ENCODE measurements at places on chromosomes 5 and 9.

GRCh38 chr5:74870299-74871067 lies 4.3 kb upstream of the FAM169A start:
- no peak for DNase-seq

- DNase-seq: no peak
Observed at GRCh38 chr5:35408146-35408545, 177.9 kb upstream of the PRLR start.

DNA sequence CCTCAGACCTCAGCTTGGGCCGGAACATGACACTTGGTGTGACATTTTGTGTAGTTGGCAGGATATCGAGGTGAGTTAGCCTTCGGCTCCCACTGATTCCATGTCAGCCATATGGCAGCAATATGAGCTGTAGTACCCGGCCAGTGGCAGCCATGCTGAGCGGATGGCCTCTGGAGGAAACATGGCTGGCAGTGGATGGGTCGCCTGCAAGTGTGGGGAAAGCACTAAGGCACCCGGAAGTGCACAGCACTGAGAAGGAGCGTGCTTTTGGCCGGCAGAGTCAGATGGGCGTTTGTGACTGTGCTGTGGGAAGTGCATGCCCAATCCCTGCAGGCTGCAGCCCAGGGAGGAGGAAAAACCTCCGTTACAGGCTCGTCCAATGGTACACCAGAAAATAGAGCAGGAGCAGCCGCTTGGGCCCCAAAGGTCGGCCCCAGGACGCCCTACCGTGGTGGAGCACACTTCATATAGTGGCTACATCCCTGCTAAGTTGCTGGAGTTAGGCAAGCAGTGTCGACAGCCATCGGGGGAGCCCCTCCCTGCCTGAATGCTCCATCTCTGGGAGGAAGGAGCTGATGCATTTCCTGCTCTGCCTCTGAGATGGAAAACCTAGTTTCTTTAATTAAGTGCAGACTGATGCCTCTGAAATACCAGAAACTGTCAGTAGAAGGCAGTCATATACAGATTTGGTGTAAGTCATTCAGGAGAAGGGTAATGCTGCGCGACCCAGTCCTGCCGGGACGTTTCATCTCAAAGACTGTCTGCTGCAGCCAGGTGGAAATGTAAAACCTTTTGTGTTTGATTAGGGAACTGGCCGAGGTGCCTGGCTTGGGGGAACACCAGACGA lies 2185.8 kb upstream of the ACO1 start:
- no peak for DNase-seq

- DNase-seq: no peak
Observed at GRCh38 chr9:124768334-124768733, 2.8 kb downstream of the NR6A1 start.

DNA sequence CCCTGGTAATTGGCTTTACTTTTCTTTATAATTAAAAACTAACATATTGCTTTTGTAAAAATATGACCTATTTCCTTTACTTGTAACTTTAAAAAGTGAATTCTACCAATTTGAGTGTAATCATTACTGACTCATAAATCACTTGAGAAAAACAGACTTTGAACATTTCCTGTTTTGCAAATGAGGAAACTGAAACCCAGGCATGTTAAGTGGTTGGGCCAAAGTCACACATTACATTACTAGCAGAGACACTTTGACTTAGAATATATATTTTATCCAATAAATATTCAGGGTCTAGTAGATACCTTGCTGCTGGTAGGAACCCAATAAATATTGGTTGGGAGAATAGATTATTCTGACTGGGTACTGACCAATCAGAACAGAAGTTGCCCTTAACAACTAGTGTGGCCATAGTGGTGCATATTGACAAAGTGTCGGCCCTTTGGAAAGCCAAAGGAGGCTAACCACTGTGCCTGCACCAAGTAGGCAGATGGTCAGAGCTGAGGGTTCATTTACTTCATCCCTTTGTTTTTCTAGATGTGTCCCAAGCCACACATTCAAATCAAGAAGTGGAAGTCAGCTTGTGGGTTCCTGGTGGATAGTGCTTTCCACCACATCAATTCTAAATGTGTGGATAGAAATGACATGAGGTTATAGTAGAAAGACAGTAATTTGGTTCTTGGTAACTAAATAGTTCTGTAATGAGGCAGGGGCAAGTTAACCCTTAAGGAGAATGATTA lies 365.1 kb upstream of the RIOK2 start:
- no peak for DNase-seq

GRCh38 chr5:133373121-133373870 lies 239.0 kb downstream of the FSTL4 start:
- no peak for DNase-seq

DNA sequence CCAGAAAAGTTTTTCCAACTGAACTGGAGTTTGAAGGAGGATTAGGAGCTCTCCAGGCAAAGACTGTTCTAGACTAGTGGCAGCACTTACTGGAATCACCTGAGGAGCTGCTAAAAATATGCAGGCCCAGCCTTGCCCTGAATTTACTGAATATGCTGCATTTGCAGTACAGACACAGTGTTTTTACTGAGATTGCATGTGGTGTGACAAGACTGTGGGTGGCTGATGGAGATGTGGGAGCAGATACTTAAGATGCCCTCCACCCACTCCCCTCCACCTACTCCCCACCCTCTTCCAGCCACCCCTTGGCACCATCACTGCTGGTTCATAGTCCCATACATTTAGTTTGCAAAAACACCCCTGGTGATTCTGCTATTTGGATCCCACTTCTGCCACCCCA lies 64.1 kb upstream of the HRH2 start:
- DNase-seq: no peak
